GM23338 (cell line): ENCODE measurements at places on chromosomes 5 and 9.

DNA sequence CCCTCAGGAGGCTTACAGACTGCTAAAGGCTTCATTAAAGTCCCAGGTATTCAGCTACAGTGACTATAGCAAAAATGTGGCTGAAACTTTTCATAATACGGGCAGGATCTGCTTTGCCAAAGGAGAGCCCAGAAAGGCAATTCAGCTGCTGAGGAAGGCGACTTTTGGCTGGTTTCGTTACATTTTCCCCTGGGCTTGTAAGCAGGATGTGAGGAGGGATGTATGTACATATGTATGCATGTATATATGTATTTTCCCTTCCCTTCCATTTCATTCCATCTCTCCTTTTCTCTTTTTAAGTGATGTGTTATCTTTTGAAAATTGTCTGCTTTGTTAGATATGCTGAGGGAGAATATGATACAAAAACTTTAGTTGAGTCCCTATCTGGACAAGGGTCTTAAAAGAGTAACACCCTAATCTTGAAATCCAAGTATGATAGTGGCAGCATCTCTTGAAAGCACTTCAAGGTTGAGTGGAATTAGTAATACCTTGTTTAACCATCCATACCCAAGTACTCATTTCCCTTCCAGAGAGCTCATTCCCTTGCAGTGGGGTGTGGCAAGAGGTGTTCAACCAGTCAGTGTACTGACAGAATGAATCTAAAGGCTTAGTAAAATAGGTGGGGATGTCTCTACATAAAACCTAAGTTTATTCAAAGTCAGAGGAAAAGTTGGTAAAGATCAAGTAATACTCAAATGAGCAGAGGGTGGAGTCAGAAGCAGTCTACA lies 28.7 kb downstream of the RAD1 start:
- no peak for DNase-seq

GRCh38 chr5:58886315-58887207 lies 303.7 kb downstream of the RAB3C start:
- DNase-seq: peak; percentile 88

GRCh38 chr5:135265497-135266302 lies 133.3 kb downstream of the MACROH2A1 start:
- no peak for DNase-seq

- DNase-seq: no peak
Observed at GRCh38 chr5:54093081-54093492, 217.3 kb downstream of the ARL15 start.

GRCh38 chr5:15650266-15650665 lies 150.3 kb downstream of the FBXL7 start:
- no peak for DNase-seq

DNA sequence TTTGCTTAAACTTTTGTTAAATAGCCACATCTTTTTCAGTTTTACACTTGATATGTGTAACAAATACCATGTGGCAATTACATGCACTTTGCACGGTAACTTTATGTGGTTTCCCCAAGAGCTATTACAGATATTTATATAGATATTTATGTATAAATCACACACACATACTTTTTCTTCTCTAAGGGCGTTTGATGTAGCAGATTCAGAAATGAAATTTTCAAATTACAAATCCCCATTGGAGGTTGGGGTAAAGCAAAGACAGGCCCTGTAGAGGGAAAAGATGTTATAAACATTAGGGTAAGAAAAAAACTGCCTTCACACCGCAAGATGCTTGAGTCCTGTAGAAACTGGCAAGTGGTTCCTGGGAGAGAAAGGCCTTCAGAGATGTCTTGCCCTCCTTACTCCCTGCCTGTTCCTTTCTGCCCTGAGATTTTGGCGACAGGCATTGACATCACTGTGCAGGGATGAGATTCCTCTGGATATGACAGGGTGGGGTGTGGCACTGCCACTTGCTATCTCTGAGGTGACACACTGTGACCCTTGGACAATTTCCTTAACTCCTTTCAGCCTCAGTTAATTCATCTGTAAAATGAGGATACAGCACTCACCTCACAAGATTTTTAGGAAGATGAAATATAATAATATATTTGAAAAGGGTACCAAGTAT lies 177.9 kb upstream of the TUT7 start:
- DNase-seq: no peak

- DNase-seq: no peak
Observed at GRCh38 chr9:82513242-82513751, 524.7 kb downstream of the SPATA31D1 start.

- DNase-seq: no peak
Observed at GRCh38 chr5:76497065-76497460, 94.0 kb downstream of the IQGAP2 start.

DNA sequence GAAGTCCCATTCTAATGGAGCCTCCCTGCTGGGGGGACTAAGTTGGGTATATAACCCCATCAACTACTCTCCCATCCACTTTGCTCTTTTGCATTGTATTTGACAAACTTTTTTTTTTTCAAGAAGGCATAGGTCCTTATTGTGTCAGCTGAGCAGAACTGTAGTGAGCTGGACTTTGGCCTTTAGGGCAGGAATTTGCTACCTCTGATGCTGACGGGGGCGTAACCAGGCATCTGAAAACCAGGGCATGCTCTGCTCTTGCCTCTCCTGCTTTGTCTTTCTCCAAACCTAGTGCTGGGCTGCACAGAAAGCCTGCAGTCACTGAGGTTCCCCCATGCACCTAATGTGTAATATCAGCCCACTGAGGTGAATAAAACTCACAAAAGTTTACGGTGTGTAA lies 49.0 kb downstream of the MSX2 start:
- no peak for DNase-seq

DNA sequence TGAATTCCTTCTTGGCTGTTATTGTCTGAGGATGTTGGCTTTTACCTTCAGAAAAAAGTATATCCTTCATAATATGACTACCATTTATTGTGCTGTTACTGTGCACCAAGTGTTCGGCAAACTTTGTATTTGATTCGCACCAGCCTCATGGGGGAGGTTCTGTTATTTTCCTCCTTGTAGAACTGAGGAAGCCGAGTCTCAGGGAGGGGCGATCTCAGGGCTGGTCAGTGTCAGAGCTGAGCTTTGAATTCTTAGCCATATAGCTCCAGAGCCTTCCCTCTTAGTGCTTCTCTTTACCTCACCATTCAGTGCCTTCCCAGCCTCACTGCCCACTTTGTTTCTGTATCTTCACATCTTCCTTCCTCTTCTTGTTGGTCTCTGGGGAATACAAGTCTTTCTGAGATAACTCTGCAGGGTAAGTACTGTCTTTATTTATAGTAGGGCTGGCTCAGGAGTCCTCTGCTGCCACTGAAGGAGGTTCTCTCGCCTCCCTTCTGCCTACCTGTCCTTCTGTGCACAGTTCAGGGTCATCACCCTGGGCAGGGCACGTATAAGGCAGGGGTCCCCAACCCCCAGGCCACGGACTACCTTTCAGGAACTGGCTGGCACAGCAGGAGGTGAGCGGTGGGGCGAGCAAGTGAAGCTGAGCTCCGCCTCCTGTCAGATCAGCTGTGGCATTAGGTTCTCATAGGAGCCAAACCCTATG lies 48.4 kb downstream of the GALNT10 start:
- DNase-seq: peak; percentile 33

- peak; percentile 9 for DNase-seq
Observed at GRCh38 chr5:20335978-20336377, 348.0 kb upstream of the CDH18 start.

DNA sequence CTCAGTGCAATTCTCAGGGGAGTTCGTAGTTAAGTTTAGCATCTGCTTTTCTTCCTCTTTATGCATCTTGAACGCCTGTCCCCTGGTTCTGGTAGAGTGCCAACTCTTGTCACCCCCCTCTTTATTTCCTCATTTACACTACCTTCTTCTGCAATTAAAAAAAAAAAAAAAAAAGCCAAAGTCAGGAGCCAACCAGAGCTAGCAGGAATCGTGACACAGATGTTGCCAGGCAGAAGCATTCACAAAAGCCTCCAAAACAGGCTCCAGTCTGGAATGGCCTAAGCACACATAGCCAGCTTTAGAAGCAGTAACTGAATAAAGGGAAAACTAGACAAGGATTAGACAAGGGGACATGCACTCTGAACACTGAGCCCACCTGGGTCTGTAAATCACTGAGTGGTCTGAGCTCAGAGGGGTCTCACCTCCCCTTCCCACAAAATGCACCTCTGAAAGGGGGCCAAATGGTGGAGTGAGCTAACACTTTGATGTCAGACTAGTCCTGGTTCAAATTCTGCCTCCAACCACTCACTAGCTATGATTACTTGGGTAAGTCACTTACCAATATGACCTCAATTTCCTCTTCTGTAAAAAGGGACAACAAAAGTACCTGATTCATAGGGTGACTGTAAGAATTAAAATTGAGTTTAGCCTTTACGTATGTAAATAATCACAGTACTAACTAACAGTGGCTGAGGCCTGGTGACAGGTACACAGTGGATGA lies 2.0 kb downstream of the CD74 start:
- peak; percentile 86 for DNase-seq

GRCh38 chr5:79821-80220 lies 12.1 kb upstream of the PLEKHG4B start:
- DNase-seq: no peak

DNA sequence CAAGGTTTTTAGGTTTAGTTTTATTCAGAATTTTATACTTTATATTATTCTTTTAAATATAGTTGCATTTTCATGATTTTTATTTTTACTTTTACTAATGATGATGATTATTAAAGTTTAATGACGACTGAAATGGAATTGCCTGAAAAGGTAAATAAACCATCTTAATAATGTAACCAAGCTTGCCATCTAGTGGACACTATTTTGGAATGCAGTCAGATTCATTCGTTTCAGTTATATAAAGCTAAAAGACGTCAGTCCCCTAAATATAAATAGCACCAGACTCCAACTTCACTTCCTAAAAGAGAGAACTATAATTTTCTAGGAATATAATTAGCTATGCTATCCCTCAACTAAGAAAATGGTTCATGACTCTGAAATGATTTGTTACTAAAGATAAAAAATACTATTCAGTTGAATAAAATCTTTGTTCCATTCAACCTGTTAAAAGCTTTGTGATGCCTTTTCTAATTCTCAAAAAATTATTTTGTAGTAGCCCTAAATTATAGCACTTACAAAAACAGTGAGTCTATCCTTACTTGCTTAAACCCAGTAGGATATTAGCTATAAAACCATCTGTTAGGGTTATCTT lies 19.9 kb downstream of the ABITRAM start:
- peak; percentile 58 for DNase-seq

GRCh38 chr5:14171046-14171445 lies 27.9 kb downstream of the TRIO start:
- DNase-seq: no peak

GRCh38 chr5:143271431-143271830 lies 132.1 kb downstream of the NR3C1 start:
- DNase-seq: no peak

GRCh38 chr5:72818866-72819534 lies 2.5 kb downstream of the TNPO1 start:
- peak; percentile 92 for DNase-seq

- DNase-seq: no peak
Observed at GRCh38 chr9:20396509-20396908, 225.8 kb downstream of the MLLT3 start.

DNA sequence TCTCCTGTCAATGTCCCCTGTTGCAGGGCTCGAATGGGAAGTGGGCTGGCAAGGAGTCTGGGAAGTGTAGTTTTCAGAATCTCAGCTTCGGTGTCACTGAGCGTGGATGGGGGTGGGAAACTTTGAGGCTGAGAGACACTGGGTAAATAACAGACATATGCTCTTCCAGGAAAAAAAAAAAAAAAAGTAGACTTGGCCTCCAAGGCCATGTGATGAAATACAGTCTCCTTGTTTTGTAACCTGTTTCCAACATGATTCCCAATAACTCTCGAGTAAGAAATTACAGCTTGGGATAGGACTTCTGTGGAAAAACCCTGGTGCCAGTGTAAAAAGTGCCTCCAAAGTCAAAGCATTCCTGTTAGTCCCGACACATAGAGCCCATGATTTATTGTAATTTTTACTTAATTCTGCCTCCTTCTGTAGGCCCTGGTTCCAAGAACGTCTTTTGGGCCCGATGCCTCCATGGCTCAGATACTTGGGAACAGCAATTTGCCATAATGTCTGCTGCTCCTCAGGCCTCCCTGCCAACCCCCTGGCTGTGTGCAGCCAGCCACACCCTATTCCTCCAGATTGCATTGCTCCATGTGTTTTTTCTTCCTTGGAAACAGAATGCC lies 119.5 kb upstream of the TNC start:
- DNase-seq: no peak

- peak; percentile 87 for DNase-seq
Observed at GRCh38 chr5:134184155-134185135, 7.7 kb upstream of the SKP1 start.

DNA sequence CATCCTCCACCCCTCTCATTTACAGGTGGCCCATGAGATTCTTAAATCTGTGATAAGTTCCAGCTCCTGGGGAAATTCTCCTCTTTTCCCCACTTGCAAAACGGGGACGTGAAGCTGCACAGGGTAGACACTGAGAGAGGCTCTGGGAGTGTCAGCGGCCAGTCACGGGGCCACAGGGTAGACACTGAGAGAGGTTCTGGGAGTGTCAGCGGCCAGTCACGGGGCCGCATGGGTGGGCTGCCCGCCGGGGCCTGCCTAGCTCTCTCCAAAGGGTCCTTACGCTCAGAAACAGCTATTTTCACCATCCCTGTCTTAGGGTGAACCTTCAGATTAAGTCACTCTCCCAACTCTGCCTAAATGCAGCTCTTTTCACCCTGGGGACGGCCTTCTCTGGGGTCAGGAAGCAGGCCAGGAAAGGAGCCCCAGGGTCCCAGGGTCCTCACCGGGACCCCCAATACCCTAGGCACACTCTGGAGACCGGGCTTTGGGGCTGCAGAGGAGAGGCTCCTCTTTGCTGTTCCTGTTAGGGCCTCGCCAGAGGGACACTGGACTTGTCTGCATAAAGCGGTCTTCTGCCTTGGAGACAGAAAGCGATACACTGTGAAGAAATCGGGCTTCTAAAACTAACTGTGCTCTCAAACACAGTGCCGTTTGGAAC lies 1.5 kb downstream of the FAM78A start:
- no peak for DNase-seq

- DNase-seq: no peak
Observed at GRCh38 chr9:124716808-124717207, 54.3 kb downstream of the NR6A1 start.

DNA sequence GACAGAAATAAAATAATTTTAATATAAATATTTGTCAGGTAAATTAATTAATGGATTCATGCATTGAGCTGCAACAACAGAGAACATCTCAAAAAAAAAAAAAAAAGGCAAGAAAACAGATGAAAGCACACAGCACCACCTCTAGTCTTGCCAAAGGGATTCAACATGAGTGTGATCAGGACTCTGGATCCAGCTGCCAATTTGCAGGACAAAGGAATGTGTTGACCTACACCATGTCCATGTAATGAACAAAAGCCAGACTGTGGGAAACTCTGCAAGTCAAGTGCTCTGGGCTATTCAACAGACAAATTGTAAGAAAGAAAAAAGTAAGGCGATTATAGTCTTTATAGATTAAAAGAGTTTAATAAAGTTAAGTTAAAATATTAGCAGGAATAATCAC lies 769.3 kb downstream of the TLR4 start:
- DNase-seq: peak; percentile 63

- DNase-seq: no peak
Observed at GRCh38 chr9:111743275-111743674, 51.5 kb downstream of the SHOC1 start.
